ENCODE measurements at places on chromosomes 3 and 15.

DNA sequence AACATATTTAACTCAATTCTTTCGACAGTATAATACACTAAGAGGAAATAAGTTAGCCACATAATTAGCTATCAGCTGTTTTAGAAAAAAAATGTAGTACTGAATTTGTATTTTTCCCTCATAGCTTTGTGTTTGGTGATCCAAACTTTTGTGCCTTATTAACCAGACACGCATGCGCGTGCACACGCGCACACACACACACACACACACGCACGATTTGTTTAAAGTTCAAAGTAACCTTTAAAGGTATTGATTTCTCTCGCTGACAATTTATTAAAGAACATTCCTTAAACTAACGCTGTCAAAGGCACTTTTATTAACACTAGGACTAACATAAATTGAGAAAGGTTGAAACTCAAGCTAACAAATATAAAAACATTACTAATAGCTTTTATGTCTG is 198.9 kb downstream of the ROBO1 start:
- DNase-seq = no peak

- no peak for DNase-seq
Observed at GRCh38 chr3:124298951-124299350, 307.0 kb upstream of the ROPN1 start.

DNA sequence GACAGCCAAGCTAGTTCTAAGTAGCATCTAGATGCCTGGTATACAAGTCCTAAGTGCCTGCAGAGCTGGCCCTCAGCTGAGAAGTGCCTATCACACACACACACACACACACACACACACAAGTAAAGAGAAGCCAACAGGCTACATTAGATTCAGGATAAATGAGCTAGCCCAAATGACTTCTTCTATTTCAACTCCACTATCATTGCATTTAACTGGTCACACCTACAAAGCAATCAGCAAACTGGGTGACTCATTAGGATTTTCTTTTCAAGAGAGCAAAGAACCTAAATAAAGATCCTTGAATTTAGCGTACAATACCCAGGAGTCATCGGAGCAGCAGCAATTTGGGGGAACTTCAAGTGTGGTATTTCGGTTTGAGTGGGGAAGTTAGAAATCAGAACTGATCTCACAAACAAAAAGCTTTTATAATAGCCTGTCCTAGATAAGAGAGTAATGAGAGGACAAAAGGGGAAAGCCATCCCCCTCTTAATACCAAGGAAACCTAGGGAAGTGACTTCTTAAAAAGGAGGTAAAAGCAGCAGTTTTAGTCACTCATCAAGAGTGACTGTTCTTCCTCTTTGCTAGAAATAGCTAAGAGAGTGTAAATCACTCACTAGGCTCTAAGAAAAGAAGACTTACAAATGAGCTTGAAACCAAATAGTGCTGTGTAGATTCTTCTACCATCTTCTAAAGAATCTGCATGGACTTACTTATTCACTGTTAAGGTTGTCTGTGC is 112.7 kb downstream of the TNIK start:
- DNase-seq = no peak

DNA sequence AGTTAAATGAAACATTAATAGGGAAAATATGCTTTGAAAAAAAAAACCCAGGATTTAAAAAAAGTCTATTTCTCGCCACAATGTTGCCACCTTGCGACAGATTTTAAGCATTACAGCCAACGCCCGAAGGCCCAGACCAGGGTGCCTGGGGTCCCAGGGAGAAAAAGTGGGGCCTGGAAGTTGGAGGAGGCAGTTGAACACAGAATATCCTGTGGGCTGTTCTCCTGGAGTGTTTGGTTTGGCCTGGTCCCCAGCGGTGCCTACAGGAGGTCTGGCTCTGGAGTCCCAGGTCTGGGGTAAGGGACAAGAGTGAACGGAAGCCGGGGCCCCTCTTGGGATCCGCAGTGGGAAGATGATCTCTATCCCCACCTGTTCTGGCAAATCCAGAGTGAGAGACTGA is 3.4 kb downstream of the RNU6-1 start:
- DNase-seq = peak; percentile 57

DNA sequence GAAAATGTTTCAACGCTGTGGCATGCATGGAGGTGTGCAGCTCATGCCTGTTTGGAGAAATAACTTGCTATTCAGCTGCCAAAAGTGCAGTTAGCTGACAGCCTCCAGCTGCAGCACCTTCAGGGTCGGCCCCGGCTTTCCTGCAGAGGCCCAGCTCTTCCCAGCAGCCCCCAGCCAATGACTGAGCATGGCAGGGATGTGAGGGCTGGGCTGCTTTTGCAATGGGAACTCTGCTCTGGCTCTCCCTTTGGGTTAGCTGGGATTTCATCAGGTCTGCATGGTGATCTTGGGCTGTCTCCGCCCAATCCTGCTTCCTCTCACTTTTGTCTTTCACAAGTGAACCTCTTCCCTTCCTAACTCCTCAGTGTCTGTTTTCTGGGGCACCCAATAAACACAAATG is 396.6 kb downstream of the EPHB1 start:
- DNase-seq = no peak

- no peak for DNase-seq
Observed at GRCh38 chr3:66265649-66266048, 44.8 kb downstream of the SLC25A26 start.

DNA sequence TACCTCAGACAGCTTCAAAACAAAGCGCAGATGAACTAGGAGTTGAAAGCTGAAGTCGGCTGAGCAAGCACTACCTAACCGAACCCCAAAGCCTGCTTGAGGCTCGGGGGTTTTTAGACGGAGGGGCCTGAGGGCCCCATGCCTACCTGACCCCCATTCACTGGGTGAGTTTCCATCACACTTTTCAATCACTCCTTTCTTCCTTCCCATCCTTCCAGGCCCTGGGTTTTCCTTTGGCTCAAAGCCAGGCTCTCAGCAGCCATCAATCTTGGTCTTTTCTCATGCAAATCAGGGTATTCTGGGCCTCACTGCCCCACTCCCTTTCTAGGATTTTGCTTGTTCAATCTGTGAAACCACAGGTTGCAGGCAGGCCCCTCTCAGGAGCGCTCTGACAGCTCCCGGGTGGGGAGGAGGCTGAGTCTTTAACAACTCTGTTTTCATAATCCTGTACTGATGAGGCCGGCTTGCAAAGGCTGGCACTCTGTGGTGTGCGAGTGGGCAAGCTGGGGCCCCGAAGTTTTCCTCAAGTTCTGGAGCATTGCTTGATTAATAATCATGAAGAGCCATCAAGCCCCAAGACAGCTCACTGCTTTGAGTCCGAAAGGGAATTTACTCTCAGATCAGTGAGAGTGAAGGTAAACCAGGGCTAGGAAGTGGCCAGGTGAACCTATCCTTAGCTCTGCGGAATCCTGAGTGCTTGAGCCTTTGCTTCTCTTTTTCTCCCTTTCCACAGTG is 97.6 kb downstream of the FRMD4B start:
- no peak for DNase-seq

- DNase-seq = no peak
Observed at GRCh38 chr3:197989651-197990050, 29.6 kb downstream of the LMLN start.

- no peak for DNase-seq
Observed at GRCh38 chr3:161413127-161413854, 42.0 kb upstream of the SPTSSB start.

DNA sequence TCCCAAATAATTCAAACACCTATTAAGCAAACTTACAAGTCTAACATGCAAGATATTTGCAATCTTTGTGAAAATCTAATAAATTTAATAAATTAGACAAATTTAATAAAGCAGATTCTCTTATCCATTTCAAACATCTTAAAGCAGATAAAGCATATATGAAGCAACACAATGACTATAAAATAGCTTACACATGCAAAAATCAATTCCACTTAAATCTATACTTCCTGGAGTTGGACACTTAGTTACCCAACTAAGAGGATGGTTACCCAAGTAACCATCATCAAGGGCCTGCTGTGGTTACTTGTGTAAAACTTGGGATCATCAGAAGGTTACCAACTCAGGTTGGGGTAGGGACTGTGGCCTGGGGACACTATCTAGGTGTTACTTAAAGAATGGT is 206.8 kb downstream of the CD47 start:
- no peak for DNase-seq

DNA sequence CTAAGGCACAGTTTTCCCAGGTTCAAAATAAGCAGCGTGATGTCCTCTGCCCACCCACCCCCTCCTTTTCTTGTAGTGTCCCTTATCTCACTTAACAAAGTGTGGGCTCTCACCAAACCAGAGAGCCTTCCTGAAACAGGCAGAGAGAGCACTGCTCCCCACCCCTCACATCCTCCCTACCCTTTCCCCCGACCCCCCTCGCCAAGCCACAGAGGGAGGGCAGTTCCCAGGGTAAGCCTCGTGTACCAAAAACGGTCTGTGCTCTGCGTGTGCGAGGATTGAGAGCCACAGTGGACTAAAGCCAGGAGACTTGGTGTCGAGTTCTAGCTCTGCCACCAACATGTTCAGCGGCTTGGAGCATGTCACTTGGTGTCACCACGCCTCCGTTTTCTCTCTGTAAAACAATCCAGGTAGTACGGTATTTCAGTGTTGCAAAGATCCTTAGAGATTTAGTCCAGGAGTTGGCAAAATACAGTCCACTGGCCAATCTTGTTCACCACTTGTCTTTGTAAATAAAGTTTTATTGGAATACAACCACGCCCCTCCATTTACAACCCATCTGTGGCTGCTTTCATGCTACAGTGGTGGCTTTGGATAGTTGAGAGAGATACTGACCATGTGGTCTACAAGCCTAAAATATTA is 249.9 kb downstream of the OPA1 start:
- DNase-seq = no peak

DNA sequence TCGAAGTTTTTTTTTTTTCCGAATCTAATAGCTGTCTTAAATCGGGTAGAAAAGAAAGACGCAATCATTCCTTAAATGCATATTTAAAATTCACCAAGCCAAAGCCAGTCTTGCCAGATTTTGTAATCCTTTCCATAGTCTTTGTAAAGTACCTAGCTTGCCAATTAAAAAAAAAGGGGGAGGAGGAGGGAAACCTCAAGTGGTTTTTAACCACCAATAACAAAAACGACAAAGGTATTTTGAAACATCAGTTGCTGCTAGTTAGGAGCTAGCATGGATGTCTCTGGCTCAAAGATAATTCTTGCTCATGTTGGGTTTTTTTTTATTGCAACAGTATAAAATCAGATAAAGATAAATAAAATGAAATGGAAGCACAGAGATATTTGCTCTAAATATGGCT is 187.9 kb downstream of the MECOM start:
- DNase-seq = no peak

GRCh38 chr3:156635973-156636372 is 38.4 kb upstream of the TIPARP start:
- no peak for DNase-seq

- no peak for DNase-seq
Observed at GRCh38 chr3:87796137-87796842, 262.5 kb downstream of the CGGBP1 start.

GRCh38 chr15:78996894-78997275 is 52.0 kb upstream of the CTSH start:
- DNase-seq = no peak

DNA sequence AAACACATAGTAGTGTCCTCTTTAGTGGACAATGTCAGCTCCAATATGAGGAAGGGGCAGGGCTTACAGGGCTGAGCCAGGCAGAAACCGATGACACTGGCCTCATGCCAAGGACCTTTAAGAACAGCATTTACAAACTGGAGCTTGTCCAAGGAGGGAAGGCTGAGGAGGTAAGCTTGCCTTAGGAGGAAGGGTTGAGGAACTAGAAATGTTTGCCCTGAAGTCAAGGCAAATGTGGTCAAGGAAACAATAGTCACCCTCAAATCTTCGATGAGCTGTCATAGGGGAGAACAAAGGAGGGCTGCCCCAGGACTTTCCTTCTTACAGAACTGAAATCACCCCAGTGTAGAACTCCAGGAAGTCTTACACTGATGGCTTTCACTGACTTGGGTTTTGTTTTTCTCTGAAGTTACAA is 136.4 kb downstream of the LIPC start:
- no peak for DNase-seq

DNA sequence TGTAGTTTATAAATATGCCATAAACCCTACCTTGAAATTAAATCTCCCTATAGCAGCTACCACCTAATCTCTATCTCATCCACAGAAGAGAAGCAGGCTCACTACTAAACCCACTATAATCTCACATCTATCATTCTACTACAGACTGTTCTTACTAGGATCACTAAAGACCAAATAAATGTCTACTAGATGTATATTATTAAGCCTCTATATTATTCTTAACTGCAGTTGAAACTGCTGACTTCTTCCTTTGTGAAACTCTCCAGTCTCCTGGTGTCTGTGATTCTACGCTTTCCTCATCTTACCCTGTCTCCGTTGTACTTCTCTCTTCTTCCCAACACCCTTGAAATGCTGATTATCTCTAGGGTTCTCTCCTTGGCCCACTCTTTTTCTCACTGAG is 1154.0 kb downstream of the IGSF11 start:
- DNase-seq = no peak

DNA sequence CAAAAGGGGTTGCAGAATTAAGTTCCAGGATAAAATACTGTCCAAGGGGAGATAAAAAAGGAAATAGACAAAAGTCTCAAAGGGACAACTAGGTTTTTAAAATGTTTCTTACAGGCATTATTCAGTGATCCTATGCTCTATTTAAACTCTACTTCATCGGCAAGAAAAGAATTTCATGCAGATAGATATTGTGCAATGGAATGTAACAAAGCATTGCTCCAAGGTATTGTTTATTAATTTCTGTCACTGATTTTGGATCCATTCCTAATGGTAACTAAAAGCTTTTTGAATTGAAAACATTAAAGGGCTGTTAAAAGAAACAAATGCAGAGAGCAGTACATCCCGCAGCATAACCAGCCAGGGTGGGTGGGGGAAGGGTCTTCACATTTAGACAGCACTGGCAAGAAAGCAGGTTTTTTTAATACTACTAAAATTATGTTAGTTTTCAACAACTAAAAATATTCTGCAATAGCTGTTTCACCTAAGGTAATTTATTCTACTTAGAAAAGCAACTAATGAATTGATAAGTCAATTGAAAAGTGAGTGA is 82.9 kb downstream of the THBS1 start:
- no peak for DNase-seq

GRCh38 chr3:192892981-192893700 is 24.5 kb downstream of the MB21D2 start:
- DNase-seq = peak; percentile 33

DNA sequence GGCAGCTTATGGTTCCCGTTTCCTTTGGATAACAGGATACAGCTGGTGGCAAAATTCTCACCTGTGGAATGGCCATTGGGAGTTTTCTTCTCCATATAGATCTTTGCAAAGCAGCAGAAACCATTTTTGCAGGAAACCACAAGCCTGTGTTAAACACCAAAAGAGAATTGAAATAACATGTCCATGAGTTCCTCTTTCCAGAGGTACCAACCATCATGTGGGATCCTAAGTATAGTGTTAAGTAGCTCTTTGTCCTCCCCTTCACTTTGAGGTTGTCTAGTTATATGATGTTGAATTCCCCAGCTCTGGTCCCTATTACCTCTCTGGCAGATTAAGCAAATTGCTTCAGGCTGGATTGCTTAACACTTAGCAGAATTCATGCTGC is 94.9 kb downstream of the AKAP13 start:
- no peak for DNase-seq

Data from activated CD8-positive, alpha-beta memory T cell treated with anti-CD3 and anti-CD28 coated beads, Interleukin-2, amount 50 U/mL, for 4 hours (primary cell).